Gastrocnemius medialis (tissue), 4 donors: ENCODE measurements at places on chromosomes 5 and 9. TPM values are rescaled to one million over a fixed set of nuclear protein-coding genes. Genes with fewer than 3 reads are reported as not detected.

DNA sequence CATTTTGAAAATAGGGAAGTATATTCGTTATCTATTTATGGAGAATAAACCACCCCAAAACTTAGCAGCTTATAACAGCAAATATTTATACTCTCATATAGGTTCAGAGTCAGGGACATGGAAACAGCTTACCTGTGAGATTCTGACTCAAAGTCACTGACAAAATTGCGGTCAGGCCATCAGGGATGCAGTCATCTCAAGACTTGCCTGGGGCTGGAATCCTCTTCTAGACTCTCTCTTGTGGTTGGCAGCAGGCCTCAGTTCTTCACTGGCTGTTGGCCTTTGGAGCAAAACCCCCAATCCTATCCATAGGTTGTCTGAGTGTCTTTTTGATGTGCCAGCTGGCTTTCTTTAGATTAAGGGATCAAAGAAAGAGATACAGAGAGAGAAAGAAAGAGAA, 275.6 kb downstream of the SEC61B start:
- no peak for DNase-seq

GRCh38 chr5:1777281-1778137, 22.1 kb downstream of the MRPL36 start:
- DNase-seq, result no peak

GRCh38 chr5:137022725-137023124, 476.4 kb downstream of the SPOCK1 start:
- no peak for DNase-seq

- DNase-seq, result no peak
Measured at GRCh38 chr5:139746691-139747582, 48.7 kb upstream of the PSD2 start.

DNA sequence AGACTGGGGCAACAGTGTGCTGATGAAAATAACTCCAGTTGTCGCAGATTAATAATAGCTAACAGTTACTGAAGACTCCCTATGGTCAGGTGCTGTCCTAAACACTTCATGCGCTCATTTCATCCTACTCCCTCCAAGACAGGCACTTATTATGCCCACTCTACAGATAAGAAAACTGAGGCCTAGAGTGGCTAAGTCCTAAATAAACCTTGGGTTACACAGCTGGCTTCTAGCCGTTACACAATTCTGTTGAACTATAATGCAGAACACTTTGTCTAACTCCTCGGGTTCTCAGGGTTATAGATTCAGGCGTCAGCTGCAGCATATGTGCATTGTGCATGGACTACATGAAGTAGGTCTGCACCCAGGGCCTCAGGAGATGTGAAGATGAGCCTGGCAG, 103.9 kb downstream of the DAPK1 start:
- no peak for DNase-seq

DNA sequence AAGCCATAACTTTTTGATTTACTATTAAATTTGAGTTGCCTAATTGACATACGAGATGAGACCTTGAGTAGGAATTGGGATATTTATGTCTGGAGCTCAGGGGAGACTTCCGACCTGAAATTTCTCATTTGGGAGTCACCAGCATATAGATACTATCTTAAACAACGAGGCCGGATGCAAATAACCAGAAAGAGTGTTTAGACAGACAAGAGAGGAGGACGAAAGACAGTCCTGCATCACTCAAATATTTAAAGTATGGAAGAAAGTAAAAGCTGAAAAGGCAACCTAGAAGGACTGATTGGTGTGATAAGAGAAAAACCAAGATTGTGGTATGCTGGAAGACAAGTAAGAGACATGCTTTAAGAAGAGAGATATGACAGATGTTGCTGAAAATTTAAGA, 675.0 kb upstream of the NUDT12 start:
- no peak for DNase-seq

GRCh38 chr5:141603923-141604717, 14.7 kb downstream of the DIAPH1 start:
- DNase-seq, result peak; percentile 84

- DNase-seq, result no peak
Measured at GRCh38 chr9:72579190-72579589, 57.8 kb downstream of the TMC1 start.

DNA sequence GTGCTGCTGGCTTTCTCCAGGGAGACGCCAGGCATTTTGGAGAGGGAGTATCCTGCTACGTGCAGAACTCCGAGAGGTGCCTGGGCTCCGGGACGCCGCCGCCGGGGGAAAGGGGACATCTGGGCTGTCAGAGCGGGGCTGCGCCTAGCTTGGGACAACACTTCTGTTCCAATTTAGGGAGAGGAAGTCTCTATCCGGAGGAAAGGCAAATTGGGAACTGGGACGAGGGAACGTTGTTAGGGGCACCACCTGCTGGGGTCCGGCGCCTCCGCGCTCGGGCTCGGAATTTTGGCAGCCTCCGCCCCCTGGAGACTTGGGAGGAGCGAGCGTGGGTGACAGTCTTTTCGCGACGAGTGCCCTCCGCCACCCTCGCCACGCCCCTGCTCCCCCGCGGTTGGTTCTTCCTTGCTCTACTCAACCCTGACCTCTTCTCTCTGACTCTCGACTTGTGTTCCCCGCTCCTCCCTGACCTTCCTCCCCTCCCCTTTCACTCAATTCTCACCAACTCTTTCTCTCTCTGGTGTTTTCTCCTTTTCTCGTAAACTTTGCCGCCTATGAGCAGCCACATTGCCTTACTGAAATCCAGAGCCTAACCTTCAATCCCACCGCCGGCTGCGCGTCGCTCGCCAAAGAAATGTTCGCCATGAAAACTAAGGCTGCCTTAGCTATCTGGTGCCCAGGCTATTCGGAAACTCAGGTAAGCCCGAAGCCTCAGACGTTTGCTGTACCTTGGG, 1.6 kb downstream of the TSLP start:
- DNase-seq, result peak; percentile 64

GRCh38 chr5:126137891-126138280, 285.3 kb upstream of the GRAMD2B start:
- DNase-seq, result no peak

- no peak for DNase-seq
Measured at GRCh38 chr5:127298656-127299055, 8.1 kb downstream of the MEGF10 start.

DNA sequence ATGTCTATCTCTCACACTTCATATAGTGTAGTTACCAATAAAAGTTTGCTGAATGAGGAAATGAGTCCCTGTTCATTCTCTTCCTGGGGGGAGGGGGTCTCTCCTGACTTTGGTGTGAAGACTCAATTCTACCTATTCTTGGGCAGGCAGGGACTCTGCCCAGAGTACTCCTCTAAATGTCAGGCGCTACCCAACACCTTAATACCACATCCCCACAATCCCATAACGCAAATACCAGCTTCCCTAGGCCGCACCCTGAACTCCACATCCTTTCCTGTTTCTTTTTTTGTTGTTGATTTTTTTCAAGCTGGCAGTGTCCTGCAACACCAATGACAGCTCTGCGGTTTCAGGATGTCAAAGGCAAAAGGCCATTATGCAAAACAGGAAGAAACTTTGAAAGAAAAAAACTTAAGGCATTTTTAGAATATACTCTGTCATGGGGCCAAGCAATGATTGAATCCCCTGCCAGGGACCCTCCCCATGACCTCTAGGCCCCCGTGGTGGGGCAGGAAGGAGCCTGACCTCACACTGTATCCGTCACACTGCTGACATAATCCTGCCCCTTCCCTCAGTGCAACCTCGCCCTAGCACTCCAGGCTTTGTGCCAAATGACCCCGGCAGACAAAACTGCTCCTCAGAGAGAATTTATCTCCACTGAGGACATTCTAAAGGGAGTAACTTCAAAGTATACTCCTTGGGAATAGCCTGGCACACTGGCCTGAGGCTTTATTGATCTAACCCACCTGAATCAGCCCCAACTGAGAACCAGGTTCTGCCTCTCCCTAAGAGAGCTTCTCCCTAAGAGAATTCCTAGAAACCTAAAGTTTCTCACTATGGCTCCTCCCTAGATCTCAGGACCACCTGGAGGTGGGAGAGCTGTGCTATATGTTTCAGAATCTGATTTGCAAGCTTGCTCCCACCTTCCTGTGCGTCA, 8.0 kb downstream of the B4GALT1 start:
- DNase-seq, result peak; percentile 59

- DNase-seq, result no peak
Measured at GRCh38 chr5:122499585-122499984, 187.5 kb downstream of the SNCAIP start.

- no peak for DNase-seq
Measured at GRCh38 chr5:33933723-33934169, 2.4 kb upstream of the RXFP3 start.

- DNase-seq, result peak; percentile 3
Measured at GRCh38 chr9:135332979-135333748, 146.4 kb upstream of the PPP1R26 start.

- no peak for DNase-seq
Measured at GRCh38 chr5:57499262-57500050, 16.8 kb upstream of the ACTBL2 start.

DNA sequence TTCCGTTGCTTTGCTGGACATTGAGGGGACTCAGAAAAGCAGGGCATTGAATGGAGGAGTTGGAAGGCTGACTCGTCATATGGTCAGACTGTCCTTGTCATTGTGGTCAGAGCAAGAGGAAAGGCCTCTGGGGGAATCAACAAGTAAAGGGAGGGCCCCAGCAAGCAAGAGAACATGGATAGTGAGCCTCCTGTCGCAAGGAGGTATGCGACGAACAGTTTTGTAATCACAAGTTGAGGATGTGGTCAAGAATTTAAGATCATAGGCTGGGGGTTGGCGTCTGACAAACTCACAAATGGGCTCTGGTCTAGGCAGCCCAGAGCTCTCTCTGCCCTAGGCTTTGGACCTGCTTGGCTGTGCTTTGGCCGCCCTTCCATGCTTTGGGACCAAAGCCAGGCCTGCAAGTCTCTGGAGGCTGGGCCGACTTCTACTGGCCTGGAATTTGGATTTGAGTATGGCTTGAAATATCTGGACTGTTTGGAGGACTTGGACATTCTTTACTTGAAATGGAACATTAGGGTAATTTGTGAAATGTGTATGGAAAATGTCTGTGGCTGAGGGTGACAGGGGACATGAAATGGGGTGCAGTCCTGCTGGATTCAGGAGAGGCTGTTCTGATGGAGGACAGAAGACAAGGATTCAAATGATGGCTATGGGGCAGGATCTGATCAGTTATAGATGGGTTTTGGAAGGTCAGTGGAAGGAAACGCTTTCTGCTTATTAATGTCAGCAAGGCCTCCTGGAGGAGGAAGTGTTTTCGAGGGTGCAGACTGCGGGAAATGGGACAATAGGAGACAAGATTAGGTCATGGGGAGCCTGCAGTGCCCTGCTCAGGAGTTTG, 19.2 kb upstream of the NDST1 start:
- DNase-seq, result no peak

DNA sequence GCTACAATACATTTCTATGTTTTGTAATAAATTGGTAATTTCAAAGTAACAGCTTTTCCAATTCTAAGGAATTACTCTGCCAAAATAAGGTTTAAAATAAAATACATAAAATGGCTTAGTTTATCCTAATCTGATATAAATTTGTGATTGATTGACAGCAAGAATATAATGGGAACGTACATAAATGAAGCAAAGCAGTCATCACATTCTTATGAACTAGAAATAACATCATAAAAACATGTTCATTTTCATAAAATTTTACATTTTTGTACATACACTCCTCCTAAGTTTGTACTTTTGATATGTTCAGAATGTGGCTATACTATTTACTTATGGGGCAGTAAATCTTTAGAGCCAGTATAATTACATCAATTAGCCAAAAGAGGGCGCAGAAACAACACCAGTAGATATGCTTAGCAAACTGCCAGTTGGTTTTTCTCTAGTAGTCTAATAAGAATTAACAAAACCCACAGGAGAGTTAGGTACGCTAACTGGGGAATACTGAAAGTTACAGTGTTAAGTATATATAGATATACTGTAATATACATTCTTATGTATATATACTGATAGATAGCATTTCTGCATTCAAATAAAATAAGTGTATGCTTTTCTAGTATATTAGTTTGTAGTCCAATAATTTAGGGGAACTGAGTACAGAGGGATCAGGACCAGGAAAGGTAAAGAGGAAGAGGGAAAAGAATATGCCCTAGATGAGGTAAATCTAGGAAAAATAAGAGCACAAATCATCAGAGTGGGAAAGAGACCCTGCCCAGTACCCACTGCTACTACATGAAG, 76.8 kb downstream of the ZDHHC21 start:
- no peak for DNase-seq

GGTA1 gene
- total RNA-seq, result 11.7 TPM

N4BP3 gene
- 1.9 TPM for total RNA-seq

NUTM2F gene
- total RNA-seq, result not detected

IL13 gene
- total RNA-seq, result not detected

CCDC192 gene
- not detected for total RNA-seq

SEMA6A gene
- 2.8 TPM for total RNA-seq

DPYSL3 gene
- 32.2 TPM for total RNA-seq

LCN6 gene
- total RNA-seq, result 4.6 TPM

GADD45G gene
- 154 TPM for total RNA-seq

TMEM215 gene
- total RNA-seq, result not detected
